Muscle of leg (tissue), 16 donors: ENCODE measurements at places on chromosomes 1 and 21. TPM values are rescaled to one million over a fixed set of nuclear protein-coding genes. Genes with fewer than 3 reads are reported as not detected.

DNA sequence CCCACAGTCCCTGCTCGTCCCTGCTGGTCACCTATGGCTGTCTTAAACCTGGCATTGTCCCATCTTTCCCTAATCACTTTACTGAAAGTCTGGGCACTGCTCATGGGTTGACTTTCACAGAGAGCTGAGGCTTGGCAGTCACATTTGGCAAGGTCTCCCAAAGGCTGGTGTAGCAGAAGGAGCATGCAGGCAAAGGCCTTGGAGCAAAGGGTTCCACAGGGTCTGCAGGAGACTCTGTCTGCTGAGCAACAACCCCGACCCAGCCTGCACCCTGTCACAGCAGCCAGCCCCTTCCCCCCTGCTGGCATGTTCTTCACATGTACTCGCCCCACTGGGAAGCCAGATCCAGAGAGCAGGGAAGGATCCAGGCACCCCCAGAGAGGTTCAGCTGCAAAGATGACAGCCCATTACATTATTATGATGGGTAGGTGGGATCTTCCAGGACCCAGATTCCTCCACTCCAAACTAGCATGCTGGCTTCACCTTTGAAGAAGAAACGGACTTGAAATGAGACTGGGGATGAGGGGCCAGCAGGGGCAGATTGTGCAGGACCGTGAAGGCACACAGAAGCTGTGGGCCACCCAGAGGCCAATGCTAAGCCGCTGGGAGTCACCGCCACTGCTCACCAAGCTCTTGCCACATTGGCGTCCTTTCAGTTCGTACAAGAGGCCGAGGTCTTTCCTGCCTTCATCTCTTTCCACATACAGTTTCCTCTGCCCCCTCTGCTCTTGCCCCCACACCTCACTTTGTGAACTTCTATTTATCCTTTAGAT, 14.2 kb upstream of the TMEM125 start:
- DNase-seq = no peak

GRCh38 chr1:116847688-116848531, 61.8 kb upstream of the PTGFRN start:
- DNase-seq = peak; percentile 99

GRCh38 chr1:15038232-15039016, 115.1 kb upstream of the TMEM51 start:
- DNase-seq = no peak

DNA sequence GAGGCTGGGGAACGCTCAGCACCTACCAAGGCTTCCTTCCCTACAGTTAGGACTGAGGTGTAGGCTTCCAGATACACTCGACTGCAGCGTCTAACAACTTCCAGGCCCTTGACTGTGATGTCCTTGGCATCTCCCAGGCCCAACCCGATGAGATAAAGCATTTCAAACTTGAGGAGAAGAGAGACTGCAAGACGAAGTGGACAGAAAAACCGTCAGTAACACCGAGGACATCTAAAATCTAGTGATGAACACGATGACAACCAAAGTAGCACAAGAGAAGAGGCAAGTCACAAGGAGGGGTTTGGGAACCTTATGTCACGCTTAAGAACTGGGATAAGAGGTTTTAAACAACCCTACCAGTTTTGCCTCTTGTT, 314 bp downstream of the DPH5 start:
- DNase-seq = peak; percentile 40

- DNase-seq = no peak
Observed at GRCh38 chr1:153509729-153510354, 25.9 kb downstream of the S100A6 start.

DNA sequence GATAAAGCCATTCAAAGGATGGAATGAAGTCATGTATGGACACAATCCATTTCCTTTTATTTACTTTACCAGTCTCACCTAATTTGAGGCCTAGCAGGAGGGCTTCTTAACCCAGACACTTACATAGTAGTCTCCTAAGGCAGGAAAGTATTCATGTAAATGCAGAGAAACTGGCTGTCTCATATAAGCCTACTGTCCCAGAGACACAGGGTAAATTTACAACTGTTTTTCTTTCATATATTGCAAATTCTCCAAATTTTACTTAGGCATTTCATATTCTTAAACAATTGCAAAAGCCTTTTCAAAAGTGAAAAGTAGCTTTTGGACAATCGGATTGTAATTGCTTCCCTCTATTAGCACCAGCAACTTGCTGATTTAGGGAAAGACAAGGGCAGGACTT, 29.9 kb downstream of the SPAG17 start:
- no peak for DNase-seq

GRCh38 chr1:5920201-5920600, 72.0 kb downstream of the NPHP4 start:
- no peak for DNase-seq

DNA sequence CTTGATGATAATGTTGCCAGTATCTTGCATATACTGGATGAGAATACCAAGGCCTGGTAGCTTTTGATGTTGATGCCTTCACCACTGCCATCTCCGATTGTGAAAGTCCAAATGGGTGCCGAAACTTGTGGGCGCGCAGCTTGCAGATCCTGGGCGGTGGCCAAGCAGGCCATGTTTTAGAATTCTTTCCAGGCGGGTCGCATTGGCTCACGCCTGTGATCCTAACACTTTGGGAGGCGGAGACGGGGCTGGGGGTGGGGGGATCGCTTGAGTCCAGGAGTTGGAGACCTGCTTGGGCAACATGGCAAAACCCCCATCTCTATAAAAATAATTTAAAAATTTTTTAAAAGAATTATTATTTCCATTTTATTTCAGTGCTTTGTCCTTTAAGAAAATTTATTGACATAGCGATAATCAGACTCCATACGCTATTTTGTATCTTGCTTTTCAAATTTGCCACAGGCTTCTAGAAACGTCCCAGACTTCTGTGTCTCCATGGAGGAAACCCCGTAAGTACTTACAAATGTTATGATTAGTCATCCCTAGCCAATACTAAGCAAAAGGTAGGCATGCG, 592 bp upstream of the ZNF326 start:
- peak; percentile 14 for DNase-seq

- no peak for DNase-seq
Observed at GRCh38 chr1:172647110-172647564, 11.8 kb upstream of the FASLG start.

DNA sequence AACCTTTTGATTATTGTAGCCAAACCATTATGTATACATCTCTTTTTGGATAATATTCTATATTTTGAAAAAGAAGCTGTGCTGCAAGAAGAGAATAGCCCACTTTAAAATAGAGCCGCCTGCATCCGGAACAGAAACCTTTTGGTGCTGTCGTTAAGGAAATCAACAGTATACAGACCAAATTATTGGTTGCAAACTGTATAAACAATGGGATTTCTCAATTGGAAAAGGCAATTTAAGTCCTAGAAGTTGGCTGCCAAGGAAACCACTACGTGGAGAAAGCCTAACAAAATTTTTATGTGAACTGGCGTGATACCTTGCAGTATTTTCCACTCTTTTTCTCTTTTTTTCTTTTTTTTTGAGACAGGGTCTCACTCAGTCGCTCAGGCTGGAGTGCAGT, 25.8 kb downstream of the DESI2 start:
- peak; percentile 78 for DNase-seq

GRCh38 chr1:156639601-156640101, 2.3 kb upstream of the BCAN start:
- DNase-seq = no peak

DNA sequence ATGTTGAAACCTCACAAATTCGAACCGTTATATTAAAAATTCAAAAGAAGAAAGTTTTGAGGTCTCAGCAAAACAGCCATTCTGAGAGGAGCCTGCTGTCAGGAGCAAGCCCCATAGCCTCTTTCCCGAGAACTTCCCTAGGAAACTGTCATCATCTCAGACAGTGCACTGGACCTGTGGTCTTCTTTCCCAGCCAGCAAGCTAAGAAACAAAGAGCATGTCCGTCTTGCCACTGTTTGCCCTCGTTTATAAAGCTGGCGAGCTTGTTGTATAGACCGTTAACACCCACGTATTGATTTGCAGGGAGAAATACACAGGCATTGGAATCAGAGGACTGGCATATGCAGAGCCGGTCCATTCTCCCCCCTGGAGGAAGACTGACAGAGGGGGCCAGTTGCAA, 407.0 kb downstream of the NPHP4 start:
- DNase-seq = no peak

DNA sequence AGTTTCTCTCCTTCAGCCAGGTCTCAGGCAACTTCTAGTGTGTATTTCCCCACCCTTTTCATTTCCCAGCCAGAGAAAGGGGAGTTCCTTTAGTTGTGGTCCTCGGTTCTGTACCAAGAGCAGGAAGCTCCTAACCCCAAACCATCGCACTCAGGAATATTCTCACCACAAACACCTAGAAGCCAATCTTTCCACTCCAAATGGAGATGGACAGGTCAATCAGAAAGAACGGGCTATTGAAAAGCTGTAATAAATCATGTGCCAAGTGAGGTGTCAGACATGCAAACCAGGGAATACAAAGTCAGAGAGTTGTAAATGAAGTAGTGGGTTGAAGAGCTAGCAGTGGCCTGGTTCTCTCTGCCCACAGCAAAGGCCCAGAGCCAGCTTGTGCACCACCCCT, 77.2 kb downstream of the KCNN3 start:
- no peak for DNase-seq

GRCh38 chr1:33057095-33057494, 20.4 kb upstream of the AK2 start:
- DNase-seq = no peak

ITLN2 gene
- polyA plus RNA-seq = not detected

LDLRAD1 gene
- not detected for polyA plus RNA-seq

BTBD19 gene
- 8.0 TPM for polyA plus RNA-seq

RAB42 gene
- polyA plus RNA-seq = 9.2 TPM

ATP1A1 gene
- 151 TPM for polyA plus RNA-seq

IFI6 gene
- 71.9 TPM for polyA plus RNA-seq

CFHR4 gene
- not detected for polyA plus RNA-seq
